ENCODE measurements at places on chromosomes 2 and 18.

DNA sequence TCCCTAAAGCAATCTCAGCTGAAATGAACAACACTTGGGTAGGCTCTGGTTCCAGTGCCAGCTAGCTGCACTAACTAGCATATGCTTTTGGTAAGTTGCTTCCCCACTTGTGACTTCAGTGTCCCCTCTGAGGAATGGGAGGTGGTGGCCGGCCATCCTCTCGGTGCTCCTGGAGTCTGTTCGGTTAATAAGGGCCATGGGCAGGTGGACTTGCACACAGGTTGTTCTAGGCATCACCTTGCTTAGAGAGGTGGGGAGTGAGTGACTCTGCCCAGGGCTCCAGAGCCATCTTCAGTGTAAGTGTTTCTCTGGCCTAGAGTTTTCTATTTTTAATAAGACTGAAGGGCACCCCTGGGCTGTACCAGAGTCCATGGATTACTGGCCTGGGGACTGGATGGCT, 18.8 kb upstream of the TAF1B start:
- DNase-seq, result no peak

GRCh38 chr2:111946294-111947114, 48.1 kb downstream of the MERTK start:
- DNase-seq, result no peak

- DNase-seq, result no peak
Observed at GRCh38 chr2:70703900-70704549, 64.0 kb downstream of the ADD2 start.

DNA sequence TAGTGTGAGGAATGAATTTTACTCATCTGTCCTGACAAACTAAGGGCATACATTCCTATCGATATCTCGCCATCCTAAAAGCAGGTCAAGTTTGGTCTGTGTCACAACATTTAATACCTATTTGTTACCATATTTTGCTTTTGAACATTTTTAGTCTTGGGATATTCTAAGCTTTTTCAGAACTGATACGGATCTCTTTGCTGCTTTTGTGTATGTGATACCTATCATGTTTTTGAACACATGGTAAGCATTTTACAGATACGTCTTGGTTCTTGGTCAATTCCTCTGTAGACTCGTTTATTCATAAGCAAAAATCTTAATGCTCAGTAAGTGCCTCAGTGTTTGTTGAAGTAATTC, 592 bp downstream of the ZNF397 start:
- DNase-seq, result no peak

DNA sequence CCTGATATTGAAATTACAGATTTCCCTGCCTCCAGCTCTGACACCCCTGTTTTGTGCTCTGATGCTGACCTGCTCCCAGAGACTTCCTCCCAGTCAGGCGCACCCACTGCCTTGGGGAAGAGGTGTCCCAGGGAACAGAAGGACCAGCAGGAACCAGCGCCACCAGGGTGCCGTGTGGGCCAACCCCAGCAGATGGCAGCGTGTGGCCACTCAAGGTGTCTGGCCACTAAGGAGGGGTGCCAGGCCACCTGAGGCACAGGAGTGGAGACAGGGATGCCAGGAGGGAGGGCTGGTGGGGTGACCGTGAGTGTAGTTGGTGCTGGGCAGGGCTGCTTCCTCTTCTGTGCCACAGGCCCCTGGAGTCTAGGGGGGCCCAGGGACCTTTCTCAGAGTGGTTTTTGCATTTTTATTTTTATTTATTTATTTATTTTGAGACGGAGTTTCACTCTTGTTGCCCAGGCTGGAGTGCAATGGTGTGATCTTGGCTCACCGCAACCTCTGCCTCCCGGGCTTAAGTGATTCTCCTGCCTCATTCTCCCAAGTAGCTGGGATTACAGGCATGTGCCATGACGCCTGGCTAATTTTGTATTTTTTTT, 56.0 kb downstream of the TEX44 start:
- DNase-seq, result peak; percentile 25

DNA sequence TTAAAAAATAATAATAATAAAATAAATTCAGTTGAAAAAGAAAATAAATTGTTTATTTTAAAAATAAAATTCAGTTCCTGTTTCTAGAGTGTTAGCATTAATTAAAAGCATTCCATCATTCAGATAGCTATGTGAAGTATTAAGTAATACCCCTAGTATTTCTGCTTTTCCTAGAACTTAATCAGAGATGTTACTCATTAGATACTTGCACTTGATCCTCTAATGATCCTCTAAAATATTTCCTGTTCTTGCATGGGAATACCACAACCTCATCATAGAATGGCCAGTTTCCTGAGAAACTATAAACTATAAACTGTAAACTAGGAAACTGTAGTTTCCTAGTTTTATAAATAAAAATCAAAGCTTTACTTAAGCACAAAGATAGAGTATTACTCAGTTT, 11.1 kb upstream of the CNNM3 start:
- DNase-seq, result no peak

GRCh38 chr2:237904831-237905599, 45.6 kb downstream of the RAMP1 start:
- DNase-seq, result no peak

GRCh38 chr2:238237431-238238135, 2.3 kb downstream of the HES6 start:
- no peak for DNase-seq

DNA sequence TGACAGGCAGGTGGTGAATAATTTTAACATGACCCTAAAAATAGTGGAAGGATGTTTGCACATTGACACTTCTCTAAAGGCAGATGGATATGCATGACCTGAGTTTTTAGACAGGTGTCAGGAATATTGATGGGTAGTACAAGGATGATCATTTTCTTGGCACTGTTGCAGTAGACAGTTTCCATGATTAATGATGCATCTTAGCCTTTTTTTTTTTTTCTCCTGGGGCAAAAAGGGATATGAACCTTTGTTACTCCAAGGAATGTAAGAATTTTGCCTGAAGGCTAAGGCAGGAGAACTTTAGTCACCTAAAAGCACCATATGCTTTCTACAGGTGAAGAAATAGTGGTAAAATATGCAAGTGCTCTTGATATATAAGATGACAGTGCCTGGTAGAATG, 136.3 kb upstream of the CAVIN2 start:
- DNase-seq, result no peak

- DNase-seq, result no peak
Observed at GRCh38 chr2:223262946-223263345, 211.0 kb downstream of the KCNE4 start.

DNA sequence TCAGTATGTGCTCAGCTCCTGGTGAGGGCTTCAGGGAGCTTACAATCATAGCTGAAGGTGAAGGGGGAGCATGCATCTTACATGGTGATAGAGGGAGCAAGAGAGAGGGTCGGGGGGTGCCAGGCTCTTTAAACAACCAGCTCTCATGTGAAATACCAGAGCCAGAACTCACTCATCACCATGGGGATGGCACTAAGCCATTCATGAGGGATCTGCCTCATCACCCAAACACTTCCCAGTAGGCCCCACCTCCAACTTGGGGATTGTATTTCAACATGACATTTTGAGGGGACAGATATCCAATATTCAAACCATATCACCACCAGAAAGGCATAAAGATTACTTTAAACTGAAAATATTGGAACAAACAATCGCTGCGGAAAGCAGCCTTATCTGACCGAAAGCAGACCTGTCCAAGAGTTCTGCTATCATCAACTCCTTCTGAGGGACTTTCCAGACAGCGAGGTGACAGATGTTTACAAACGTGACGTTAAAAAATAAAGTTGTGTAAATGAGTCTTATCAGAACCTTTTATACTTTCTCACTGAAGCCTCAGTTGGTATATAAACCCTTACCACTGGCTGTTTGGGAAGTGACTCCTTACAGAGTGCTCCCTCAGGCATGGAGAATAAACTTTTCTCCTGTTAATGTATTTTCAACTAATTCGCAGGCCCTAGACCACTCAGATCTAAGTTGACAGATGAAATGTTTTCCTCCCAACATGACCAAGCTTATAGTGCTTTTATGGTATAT, 35.5 kb upstream of the PTH2R start:
- DNase-seq, result no peak

GRCh38 chr2:218435003-218435982, 16.4 kb downstream of the VIL1 start:
- no peak for DNase-seq

- no peak for DNase-seq
Observed at GRCh38 chr18:75364512-75365253, 62.8 kb downstream of the SMIM21 start.

- no peak for DNase-seq
Observed at GRCh38 chr2:118731413-118731812, 116.0 kb downstream of the EN1 start.

DNA sequence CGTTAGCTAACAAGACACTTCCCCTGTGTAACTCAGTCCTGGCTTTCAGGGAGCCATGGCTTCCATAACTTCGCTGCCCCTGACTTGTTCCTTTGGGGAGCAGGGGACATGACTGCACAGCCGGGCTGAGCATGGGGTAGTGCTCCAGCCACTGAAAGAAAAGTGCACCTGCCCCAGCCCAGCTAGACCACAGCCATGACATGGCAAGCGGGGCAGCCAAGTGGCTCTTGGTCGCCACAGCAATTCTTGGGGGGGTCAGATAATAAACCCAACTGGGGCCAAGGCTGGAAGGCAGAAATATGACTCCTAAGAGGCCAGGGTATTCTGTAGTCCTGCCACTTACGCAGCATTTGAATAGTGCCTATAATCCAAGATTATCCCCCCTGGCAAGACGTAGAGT, 289.1 kb downstream of the GBX2 start:
- DNase-seq, result no peak

- no peak for DNase-seq
Observed at GRCh38 chr2:237262838-237263771, 150.9 kb downstream of the COL6A3 start.

DNA sequence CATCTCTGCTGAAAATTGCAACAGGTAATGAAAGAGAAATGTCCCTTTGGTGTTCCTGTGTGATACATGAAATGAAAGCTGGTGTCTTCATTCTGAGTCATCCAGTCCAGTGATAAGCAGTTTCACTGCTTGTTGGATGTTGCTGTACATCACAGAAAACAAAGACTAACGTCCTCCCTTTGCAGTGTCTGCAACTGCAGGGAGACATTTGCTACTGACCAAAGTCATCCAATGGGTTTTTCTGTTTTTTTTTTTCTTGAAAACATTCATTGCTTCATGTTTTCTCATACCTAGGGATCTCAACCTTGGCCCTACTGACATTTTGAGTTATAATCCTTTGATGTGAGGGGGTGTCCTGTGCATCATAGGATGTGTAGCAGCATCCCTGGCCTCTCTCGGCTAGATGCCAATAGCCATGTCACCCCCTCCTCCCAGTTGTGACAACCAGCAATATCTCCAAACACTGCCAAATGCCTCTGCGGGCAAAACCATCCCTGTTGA, 63.6 kb upstream of the FZD5 start:
- no peak for DNase-seq

- no peak for DNase-seq
Observed at GRCh38 chr2:188645986-188646385, 328.2 kb upstream of the COL3A1 start.

GRCh38 chr2:55418072-55418471, 1.6 kb downstream of the CCDC88A start:
- no peak for DNase-seq

GRCh38 chr2:127465258-127465657, 47.0 kb downstream of the PROC start:
- no peak for DNase-seq

DNA sequence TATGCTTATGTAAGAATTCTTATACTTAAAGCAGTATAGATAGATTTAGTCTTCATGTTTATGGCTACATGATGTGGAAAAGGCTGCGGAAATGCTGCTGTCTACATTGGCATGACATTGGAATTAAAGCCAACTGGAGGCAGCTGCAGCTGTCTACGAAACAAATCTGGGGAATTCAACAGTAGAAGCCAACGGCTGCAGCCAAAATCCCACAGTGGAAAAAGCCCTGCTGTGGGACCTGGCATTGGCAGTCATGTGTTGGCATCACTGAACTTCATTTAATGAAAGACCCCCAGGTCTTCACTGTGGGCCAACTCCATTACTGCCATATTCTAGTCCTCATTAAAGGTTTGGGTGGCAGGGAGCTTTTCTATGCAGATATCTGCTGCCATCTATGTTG, 223.6 kb downstream of the SLC8A1 start:
- DNase-seq, result no peak

GRCh38 chr2:236193026-236193425, 24.8 kb upstream of the GBX2 start:
- no peak for DNase-seq

GRCh38 chr2:203583701-203584100, 48.6 kb upstream of the RAPH1 start:
- no peak for DNase-seq

- DNase-seq, result no peak
Observed at GRCh38 chr2:235859651-235860050, 308.5 kb downstream of the GBX2 start.

DNA sequence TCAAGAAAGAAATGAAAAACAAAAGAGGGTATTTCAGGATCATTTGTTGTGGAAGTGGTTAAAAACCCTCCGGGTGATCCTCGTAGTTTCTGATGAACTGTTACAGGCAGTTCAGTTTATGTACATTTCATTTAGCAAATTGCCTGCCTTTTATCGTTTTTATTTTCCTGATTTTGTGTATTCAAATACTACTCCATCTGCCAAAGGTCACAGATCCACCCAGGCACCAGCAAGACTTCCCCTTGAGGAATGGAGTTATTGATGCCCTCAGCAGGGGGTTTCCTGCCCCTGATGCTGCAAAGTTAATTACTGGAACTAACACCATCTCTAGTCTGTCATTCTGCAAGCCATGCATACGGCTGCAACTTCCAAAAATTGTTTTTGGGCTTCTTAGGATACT, 641.9 kb downstream of the SLC4A3 start:
- no peak for DNase-seq

- no peak for DNase-seq
Observed at GRCh38 chr2:10993001-10993481, 81.3 kb downstream of the KCNF1 start.

GRCh38 chr18:60053747-60054304, 154.0 kb downstream of the PMAIP1 start:
- no peak for DNase-seq

GRCh38 chr18:61982475-61982874, 89.7 kb upstream of the RNF152 start:
- no peak for DNase-seq

DNA sequence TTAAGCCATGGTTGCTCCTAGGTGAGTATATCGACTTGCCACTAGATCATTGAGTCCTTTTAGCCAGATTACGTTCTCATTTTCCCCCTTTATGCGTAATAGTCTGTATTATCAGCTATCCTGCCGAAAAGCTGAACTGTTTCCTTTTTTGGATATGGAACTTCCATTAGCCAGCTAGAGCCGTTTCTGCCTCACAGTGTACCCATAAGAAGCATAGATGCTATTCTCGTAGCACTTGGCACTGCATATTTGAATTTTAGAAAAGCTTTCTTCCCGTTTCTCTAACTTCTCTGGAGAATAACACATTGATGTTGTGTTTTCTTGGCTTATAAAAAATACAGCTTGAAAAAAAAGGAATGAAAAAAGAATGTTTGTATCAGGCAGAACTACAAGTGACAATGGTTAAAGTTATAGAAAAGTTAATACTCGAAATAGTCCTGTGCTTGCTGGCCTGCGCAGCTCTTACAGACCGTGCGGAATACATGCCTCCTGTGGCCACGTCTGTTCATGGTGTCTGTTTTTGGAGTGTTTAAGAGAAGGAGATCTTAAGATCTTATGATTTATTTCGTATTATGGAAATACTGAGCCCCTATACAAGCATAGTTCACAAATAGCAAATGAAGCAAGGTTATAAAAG, 710 bp downstream of the DUSP19 start:
- DNase-seq, result no peak

- DNase-seq, result no peak
Observed at GRCh38 chr2:9213477-9214051, 7.0 kb downstream of the ASAP2 start.

- DNase-seq, result no peak
Observed at GRCh38 chr18:56903686-56904085, 243.2 kb upstream of the BOD1L2 start.
